ENCODE measurements at places on chromosomes 3 and 15.

DNA sequence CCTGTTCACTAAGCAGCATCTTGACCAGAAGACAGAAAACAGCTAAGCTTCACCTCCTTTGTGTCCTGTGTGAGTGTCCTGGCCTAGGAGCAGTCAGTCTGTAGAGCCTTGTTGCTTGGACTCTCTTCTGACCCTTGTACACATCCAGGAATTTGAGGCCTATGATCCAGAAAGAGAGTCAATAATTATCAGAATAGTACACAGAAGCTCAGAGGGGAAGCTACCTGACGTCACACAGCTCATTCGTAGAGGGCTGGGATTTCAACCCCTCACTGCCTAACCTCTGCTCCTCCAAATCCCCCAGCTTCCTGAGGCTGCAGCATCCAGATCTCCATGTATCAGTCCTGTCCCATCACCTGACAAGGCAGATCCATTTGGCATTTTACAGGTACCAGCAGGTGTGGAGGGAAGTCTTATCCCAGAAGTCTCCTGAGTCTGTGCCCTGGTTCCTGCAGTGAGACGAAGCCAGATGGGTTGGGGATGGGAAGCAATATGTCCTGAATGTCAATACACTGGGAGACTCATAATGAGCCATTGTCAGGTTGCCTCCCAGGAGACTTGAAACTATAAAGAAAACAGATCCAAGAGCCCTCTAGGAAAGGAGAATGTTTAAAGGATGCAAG, 203.1 kb downstream of the MINAR1 start:
- no peak overlapping the region for H3K4me3 ChIP-seq
- no peak for DNase-seq
- H3K27ac ChIP-seq: no peak overlapping the region
- H3K4me1 ChIP-seq: no peaks in the 10 kb centered on the region
- H3K36me3 ChIP-seq: no peaks in the 10 kb centered on the region
- peaks cover 2% of the 10 kb centered on the region for H3K27me3 ChIP-seq

- no peak for DNase-seq
- H3K36me3 ChIP-seq: no peaks in the 10 kb centered on the region
Observed at GRCh38 chr3:26825454-26825853, 202.9 kb downstream of the LRRC3B start.

DNA sequence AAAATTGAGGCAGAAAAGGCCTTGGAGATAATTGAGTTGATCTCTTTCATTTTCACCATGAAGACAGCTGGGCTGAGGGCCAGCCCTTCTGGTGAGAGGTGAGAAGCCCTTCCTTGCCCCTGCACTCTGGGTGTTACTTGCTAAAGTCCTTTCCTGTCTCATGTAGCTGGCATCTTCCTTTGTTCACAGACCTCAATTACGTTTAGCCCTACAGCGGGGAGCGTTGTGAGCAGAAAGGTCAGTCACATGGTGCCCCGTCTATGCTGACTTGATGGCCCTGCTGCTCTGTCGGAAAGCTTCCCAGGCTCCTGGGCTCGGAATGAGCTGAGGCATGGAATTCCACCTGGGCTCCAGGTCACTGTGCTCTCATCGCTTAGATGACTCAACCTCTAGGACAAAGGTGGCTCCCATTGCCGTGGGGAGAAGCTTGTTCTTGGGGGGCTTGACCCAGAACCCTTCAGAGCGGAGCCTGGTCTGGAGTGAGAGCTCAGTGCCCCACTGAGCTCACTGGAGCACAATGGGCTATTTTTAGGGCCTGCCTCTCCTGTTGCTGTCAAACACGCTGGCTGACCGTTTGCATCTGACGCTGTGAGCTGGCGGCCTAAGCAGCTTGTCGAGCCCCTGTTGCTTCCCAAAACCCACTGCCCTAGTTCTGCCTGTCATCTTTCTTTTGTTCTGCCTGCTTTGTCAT, 47.0 kb downstream of the RPLP1 start:
- H3K27me3 ChIP-seq: peaks cover 2% of the 10 kb centered on the region
- H3K27ac ChIP-seq: no peak overlapping the region
- H3K36me3 ChIP-seq: no peaks in the 10 kb centered on the region
- no peaks in the 10 kb centered on the region for H3K4me1 ChIP-seq

- H3K36me3 ChIP-seq: peaks cover 83% of the 10 kb centered on the region
- H3K4me1 ChIP-seq: no peaks in the 10 kb centered on the region
- no peak for DNase-seq
- H3K27me3 ChIP-seq: no peaks in the 10 kb centered on the region
- H3K27ac ChIP-seq: no peak overlapping the region
- H3K4me3 ChIP-seq: no peak overlapping the region
Observed at GRCh38 chr15:90911906-90912769, 9.0 kb downstream of the MAN2A2 start.

DNA sequence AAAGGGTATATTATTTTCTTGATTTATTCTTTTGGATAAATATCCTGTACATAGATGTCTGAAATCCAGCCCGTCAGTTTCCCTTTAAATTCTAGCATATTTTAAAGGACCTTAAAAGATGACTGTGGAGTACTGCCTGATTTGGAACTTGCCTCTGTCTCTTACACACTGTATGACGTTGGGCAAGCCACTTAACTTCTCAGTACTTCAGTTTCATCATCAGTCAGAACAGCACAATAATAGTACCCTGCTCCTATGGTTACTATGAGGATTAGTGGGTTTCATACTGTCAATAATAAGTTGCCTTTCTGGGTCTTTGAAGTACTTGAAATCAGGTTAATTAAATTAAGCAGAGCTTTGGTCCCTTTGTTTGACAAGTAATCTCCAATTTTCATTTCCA, 374.3 kb downstream of the TIGIT start:
- no peak overlapping the region for H3K27ac ChIP-seq
- DNase-seq: no peak
- H3K36me3 ChIP-seq: peaks cover 3% of the 10 kb centered on the region

- no peak overlapping the region for H3K27ac ChIP-seq
- no peaks in the 10 kb centered on the region for H3K4me1 ChIP-seq
- no peaks in the 10 kb centered on the region for H3K27me3 ChIP-seq
- no peaks in the 10 kb centered on the region for H3K36me3 ChIP-seq
Observed at GRCh38 chr3:164235289-164236028, 842.8 kb downstream of the SI start.

GRCh38 chr3:142633073-142633472, 36.9 kb downstream of the PLS1 start:
- DNase-seq: no peak
- H3K4me1 ChIP-seq: no peaks in the 10 kb centered on the region
- H3K4me3 ChIP-seq: no peak overlapping the region
- H3K27ac ChIP-seq: no peak overlapping the region
- H3K36me3 ChIP-seq: no peaks in the 10 kb centered on the region

- peaks cover 8% of the 10 kb centered on the region for H3K27me3 ChIP-seq
- H3K4me3 ChIP-seq: no peak overlapping the region
- no peak for DNase-seq
- no peaks in the 10 kb centered on the region for H3K4me1 ChIP-seq
Observed at GRCh38 chr3:193843474-193844301, 250.7 kb downstream of the OPA1 start.

DNA sequence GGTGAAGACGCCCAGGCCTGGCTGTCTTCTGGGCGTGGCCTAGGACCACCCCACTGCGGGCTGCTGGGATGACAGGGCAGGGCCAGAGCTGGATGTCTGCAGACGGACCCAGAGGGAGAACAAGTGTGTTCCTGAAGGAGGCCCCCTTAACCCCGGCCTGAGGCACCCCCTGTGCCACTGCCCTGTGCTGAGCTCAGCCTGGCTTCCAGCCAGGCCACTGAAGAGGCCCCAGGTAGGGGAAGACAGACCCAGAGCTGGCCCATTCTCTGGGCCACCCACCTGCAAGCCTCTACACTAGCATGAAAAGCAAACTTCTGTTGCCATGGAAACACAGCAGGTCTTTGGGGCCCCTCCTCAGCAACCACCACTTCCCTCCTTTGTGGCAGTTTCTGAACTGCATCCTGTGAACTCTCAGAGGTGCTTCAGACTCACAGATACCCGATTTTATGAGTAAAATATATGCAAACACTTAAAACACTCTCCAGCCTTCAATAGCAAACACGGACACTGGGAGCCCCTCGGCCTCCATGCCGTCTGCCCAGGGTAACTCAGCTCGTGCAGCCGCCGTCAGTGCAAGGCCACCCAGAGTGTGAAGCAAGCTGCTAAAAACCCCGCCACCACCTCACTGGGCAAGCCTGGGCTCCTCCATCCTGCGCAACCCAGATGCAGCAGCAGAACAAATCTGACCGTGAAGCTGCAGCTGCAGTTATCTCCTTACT, 42.5 kb downstream of the CMTM6 start:
- peak overlapping the region; percentile 56 for H3K4me3 ChIP-seq
- peak; percentile 76 for DNase-seq
- H3K27me3 ChIP-seq: no peaks in the 10 kb centered on the region

GRCh38 chr15:69497076-69497475, 44.5 kb downstream of the RPLP1 start:
- H3K27me3 ChIP-seq: peaks cover 2% of the 10 kb centered on the region
- no peak overlapping the region for H3K27ac ChIP-seq
- no peaks in the 10 kb centered on the region for H3K36me3 ChIP-seq
- no peaks in the 10 kb centered on the region for H3K4me1 ChIP-seq

- no peak for DNase-seq
- no peaks in the 10 kb centered on the region for H3K4me1 ChIP-seq
- no peak overlapping the region for H3K27ac ChIP-seq
- H3K27me3 ChIP-seq: no peaks in the 10 kb centered on the region
- no peaks in the 10 kb centered on the region for H3K36me3 ChIP-seq
- H3K4me3 ChIP-seq: no peak overlapping the region
Observed at GRCh38 chr3:103991461-103992115, 1375.1 kb upstream of the ALCAM start.

- no peak for DNase-seq
- H3K36me3 ChIP-seq: no peaks in the 10 kb centered on the region
- H3K27me3 ChIP-seq: no peaks in the 10 kb centered on the region
- no peak overlapping the region for H3K27ac ChIP-seq
- no peaks in the 10 kb centered on the region for H3K4me1 ChIP-seq
- no peak overlapping the region for H3K4me3 ChIP-seq
Observed at GRCh38 chr3:111917300-111917699, 58.2 kb downstream of the PHLDB2 start.

- H3K27me3 ChIP-seq: peaks cover 2% of the 10 kb centered on the region
- no peaks in the 10 kb centered on the region for H3K36me3 ChIP-seq
- no peak overlapping the region for H3K27ac ChIP-seq
Observed at GRCh38 chr3:195806211-195806915, 5.4 kb downstream of the MUC4 start.

DNA sequence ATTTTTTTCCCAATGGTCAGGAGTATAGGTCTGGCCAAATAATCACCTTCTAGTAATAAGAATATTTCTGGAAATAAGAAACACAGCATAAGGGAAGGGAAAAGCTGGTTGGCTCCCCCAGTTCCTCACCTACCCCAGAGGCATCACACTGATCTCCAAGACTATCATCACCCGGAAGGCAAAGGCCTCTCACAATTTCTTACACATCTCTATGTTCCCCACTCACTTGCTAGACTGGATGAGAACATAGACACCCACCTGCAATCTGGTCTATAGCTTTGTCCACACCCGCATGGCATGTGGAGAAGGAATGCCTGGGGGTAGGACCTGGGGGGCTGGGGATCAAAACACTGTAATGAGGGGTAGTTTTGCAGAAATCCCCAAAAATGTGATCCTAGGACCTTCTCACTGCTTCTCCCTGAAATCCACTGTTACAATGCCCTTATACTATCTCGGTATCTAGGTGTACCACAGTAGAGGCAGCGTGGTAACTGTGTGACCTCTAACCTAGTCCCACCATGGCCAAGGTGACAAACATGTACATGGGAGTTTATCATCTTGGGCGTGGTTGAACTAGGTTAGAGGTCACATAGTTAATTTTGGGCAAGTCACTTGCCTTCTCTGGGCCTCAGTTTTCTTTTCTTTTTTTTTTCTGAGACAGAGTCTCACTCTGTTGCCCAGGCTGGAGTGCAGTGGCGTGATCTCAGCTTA, 29.5 kb upstream of the NRROS start:
- H3K36me3 ChIP-seq: no peaks in the 10 kb centered on the region
- H3K27me3 ChIP-seq: no peaks in the 10 kb centered on the region
- H3K4me1 ChIP-seq: peaks cover 33% of the 10 kb centered on the region
- H3K4me3 ChIP-seq: peak overlapping the region; percentile 58
- no peak for DNase-seq

GRCh38 chr3:69085168-69085832, 563 bp downstream of the ARL6IP5 start:
- peak overlapping the region; percentile 92 for H3K27ac ChIP-seq
- peak overlapping the region; percentile 91 for H3K4me3 ChIP-seq
- DNase-seq: no peak

- H3K27me3 ChIP-seq: no peaks in the 10 kb centered on the region
- no peak overlapping the region for H3K27ac ChIP-seq
- H3K4me3 ChIP-seq: no peak overlapping the region
- H3K4me1 ChIP-seq: no peaks in the 10 kb centered on the region
- no peaks in the 10 kb centered on the region for H3K36me3 ChIP-seq
- no peak for DNase-seq
Observed at GRCh38 chr3:118075873-118076272, 958.8 kb downstream of the IGSF11 start.

GRCh38 chr3:190709351-190709773, 153.1 kb downstream of the GMNC start:
- H3K4me1 ChIP-seq: no peaks in the 10 kb centered on the region
- H3K4me3 ChIP-seq: no peak overlapping the region
- peaks cover 4% of the 10 kb centered on the region for H3K27me3 ChIP-seq
- DNase-seq: no peak
- no peak overlapping the region for H3K27ac ChIP-seq

DNA sequence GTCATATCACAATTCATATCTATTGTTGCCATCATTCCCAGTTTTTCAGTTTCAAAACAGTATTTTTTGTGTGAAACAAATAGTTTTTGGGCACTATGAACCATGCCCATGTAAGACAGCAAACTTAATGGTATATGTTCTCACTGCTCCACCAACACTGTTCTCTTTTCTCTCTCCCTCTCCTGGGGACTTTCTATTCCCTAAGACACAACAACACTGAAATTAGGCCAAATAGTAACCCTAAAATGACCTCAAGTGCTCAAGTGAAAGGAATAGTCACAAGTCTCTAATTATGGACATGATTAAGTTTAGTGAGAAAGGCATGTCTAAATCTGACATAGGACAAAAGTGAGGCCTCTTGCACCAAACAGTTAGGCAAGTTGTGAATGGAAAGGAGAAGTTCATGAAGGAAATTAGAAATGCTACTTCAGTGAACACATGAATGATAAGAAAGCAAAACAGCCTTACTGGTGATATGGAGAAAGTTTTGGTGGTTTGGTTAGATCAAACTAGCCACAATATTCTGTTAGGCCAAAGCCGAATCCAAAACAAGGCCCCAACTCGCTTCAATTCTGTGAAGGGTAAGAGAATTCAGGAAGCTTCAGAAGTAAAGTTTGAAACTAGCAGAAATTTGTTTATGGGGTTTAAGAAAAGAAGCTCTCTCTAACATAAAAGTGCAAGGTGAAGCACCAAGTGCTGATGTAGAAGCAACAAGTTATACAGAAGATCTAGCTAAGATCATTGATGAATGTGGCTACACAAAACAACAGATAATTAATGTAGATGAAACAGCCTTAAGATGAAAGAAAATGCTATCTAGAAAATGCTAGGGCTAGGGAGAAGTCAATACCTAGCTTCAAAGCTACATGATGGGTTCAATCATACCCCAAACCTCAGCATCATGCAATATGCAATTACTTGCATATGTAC, 104.2 kb downstream of the CBLB start:
- H3K4me3 ChIP-seq: peak overlapping the region; percentile 39
- no peak for DNase-seq
- no peaks in the 10 kb centered on the region for H3K27me3 ChIP-seq
- peaks cover 27% of the 10 kb centered on the region for H3K4me1 ChIP-seq
- H3K36me3 ChIP-seq: peaks cover 12% of the 10 kb centered on the region
- no peak overlapping the region for H3K27ac ChIP-seq

- H3K4me3 ChIP-seq: no peak overlapping the region
- peaks cover 3% of the 10 kb centered on the region for H3K27me3 ChIP-seq
- DNase-seq: no peak
- no peaks in the 10 kb centered on the region for H3K4me1 ChIP-seq
- H3K36me3 ChIP-seq: no peaks in the 10 kb centered on the region
- H3K27ac ChIP-seq: no peak overlapping the region
Observed at GRCh38 chr3:53604232-53604631, 109.8 kb downstream of the CACNA1D start.

All from CD4-positive, CD25-positive, alpha-beta regulatory T cell (primary cell).